ENCODE measurements at places on chromosomes 3 and 15.

- DNase-seq: no peak
Measured at GRCh38 chr3:79973917-79974595, 206.3 kb upstream of the ROBO1 start.

DNA sequence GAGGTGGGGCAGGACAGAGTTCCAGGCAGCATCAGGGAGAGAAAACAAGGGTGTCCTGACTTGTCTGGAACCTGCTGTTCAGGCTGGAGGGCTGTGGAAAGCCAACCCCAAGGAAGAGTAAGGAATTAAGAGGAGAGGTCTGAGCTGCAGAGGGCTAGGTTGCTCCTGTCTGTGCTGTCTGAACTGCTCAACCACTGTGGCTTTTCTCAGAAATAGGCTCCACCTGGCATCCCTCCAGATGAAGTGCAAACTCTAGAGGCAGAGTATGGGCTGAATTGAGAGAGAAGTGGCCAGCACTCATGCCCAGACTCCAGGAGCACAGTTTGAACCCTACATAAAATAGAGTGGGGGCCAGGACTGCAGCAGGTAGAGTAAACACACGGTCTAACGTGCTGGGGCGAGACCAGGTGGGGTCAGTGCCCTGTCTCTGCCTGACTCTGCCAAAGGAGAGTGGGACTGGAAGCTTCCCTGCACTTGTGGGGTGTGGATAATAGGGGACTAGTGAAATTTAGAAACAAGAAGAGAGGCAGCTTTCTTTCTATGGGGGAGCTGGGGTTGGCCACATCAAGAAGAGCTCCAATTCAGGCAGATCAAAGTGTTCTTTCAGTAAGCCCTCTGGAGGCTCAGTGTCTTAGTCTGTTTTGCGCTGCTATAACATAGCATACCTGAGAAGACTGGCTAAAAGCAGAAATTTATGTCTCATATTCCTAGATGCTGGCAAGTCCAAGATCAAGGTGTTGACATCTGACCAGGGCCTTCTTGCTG, 28.0 kb upstream of the MNS1 start:
- no peak for DNase-seq

DNA sequence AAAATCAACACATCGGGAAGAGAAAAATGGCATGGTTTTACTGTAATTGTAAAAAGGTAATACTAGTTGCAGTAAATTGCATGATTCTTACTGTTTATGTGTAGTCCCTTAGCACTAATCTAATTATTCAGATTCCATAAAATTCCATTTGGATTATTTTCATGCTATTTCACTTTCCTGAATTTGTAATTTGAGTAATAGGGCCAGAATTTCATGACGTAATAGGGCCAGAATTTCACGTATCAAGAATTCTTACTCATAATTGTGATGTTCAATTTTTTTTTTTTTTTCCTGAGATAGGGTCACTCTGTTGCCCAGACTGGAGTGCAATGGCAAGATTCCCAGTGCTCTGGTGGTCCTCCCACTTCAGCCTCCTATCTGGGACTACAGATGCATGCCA, 2.9 kb upstream of the U2SURP start:
- no peak for DNase-seq

DNA sequence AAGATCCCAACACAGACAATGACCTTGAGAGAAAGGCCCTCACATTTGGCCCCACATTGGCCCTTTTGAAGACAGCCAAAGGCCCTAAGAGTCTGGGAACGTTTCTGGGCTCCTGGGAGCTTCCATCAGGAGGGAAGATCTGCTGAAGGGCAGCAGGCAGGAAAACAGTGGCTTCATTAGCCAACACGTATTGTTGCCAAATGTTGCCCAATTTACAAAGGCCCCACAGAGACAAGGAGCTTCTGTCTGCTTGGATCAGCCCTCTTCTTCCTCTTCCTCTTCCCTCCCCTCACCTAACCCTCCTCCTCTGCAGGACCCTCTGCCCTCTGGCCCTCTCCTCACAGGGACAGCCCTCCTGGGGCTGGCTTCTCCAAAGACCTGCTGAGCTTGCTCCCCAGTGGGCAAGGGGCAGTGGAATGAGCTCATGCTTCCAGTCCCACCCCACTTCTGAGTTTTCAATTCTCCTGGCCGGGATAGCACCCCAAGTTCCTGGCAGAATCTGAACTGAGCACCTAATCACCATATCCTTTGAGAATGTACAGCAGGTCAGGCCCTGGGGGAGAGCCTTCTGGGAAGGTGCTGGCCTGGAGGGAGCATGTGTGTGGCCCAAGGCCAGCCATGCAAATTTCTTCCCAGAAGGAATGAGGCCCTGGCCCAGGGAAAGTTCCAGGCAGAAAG, 5.1 kb upstream of the LTF start:
- DNase-seq: peak; percentile 29

- DNase-seq: no peak
Measured at GRCh38 chr3:134772591-134772990, 22.5 kb upstream of the EPHB1 start.

- DNase-seq: no peak
Measured at GRCh38 chr3:48428088-48428571, 1.8 kb downstream of the PLXNB1 start.

- DNase-seq: no peak
Measured at GRCh38 chr3:194481103-194481502, 5.7 kb downstream of the ATP13A3 start.

GRCh38 chr15:96574782-96575181, 244.3 kb downstream of the NR2F2 start:
- no peak for DNase-seq

- DNase-seq: no peak
Measured at GRCh38 chr3:108441071-108441507, 69.3 kb downstream of the MYH15 start.

DNA sequence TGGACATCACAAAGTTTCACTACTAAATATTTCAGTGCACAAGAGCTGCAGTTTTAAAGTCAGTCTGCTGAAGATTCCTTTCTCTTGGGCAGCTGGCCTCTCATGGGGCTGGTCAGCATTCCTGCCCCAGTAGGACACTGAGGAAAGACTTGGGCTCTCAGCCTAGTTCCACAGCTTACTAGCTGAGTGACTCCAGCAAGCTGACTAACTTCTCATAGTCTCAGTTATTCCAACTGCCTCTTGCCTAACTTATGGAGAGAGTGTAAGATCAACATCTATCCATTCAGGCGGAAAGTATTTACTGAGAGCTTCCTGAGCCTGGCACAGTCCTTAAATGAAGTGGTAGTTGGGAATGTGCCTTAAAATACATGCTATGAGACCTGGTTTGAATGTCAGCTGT, 27.0 kb downstream of the TM4SF4 start:
- DNase-seq: no peak

- DNase-seq: no peak
Measured at GRCh38 chr3:8657804-8658305, 13.3 kb upstream of the SSUH2 start.

DNA sequence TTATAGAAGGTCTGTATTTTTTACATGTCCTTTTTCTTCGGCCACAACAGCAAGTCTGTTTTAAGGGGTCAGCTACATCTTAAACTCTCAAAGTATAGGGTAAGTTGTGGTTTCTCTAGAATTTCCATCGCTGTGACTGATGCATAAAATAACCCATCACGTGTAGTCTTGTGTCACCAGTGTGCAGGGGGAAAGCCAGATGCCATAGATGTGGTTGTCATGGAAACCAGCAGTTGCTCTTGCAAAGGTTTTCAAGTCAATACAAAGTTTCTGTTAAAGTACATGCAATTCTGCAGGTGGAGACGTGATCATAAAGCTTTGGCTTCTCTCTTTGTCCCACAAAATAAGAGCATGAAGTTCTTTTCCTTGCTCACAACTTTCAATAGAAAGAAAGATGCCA, 210.3 kb upstream of the ONECUT1 start:
- DNase-seq: no peak

DNA sequence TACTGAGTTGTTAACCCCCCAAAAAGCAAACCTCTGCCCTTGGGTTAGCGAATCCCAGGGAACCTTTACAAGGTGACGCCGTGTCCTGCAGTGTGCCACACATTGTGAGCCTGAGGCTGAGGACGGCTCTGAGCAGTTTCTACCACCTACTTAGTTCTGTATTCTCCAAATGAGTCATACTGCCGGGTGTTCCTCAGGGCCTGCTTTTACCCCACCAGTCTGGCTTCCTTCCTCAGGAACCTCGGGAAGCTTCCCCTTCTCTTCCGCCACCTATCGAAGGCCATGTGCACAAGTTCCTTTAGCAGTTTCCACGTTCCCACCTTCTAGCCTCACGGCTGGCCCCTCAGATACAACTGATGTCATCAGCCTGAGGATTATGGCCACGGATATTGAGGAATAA, 384.0 kb upstream of the TPM1 start:
- no peak for DNase-seq

- no peak for DNase-seq
Measured at GRCh38 chr3:20038699-20039465, 1.4 kb upstream of the KAT2B start.

DNA sequence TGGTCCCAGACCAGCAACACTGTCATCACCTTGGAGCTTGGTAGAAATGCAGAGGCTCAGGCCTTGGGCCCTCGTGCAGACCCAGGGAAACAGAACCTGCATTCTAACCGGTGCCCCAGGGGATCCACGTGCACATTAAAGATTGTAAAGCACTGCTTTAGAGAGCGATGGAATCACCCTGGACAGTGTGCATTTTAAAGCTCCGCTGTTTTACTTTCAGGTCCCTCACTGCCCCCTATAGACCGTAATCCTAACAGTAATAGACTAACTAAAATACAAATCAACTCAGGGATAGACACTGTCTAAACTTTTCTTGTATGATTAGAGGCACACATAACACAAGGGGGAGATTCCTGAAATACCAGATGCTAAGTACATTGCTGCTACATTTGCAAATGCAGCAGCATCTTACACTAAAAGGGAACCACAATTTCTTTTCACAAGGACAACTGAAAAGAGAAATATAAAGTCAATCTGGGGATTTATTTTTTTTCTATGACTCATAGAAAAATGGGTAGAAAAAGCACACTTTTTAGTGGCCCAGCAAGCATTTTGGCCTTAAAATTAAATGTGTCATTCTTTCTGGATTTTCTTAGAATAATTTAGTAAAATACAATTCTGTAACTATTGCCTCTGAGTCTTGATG, 10.5 kb upstream of the SH3GL3 start:
- DNase-seq: no peak

- no peak for DNase-seq
Measured at GRCh38 chr3:195911041-195911945, 2.9 kb upstream of the TNK2 start.

- DNase-seq: no peak
Measured at GRCh38 chr15:96255599-96255998, 74.9 kb upstream of the NR2F2 start.

- peak; percentile 66 for DNase-seq
Measured at GRCh38 chr3:51982352-51982837, 940 bp upstream of the ACY1 start.

- no peak for DNase-seq
Measured at GRCh38 chr15:63000706-63001105, 41.8 kb upstream of the TPM1 start.

- no peak for DNase-seq
Measured at GRCh38 chr3:167251678-167252077, 128.4 kb downstream of the ZBBX start.

DNA sequence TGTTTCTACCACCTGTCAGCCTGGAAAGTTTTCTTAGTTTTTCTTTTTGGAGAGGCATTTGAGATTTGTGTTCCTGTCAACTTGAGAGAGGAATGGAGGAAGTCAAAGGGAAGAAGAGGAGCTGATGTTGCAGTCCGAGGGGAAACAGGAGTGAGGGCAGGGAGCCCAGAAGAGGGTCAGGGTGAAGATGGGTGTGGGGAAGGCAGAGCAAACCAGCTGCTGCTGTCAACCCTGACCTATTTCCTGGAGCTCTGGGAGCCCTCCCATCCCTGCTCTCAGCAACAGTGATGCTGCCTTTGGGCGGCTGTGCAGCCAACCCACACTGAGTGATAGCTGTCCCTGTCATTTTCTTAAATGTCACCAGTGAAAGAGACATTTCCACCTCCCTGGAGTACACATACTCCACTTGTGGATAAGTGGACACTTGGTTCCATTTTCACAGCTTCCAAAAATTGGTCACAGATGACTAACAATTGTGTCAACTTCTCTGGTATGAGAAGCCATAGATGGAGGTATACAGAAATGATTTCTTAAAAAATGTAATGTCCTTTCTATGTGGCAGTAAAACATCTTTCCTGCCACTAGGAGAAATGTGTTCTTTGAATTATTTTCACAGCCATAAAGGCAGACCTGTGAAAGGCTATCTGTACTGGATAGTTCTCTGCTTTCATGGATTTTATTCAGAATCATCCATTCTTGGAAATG, 556.3 kb upstream of the TBL1XR1 start:
- DNase-seq: no peak

DNA sequence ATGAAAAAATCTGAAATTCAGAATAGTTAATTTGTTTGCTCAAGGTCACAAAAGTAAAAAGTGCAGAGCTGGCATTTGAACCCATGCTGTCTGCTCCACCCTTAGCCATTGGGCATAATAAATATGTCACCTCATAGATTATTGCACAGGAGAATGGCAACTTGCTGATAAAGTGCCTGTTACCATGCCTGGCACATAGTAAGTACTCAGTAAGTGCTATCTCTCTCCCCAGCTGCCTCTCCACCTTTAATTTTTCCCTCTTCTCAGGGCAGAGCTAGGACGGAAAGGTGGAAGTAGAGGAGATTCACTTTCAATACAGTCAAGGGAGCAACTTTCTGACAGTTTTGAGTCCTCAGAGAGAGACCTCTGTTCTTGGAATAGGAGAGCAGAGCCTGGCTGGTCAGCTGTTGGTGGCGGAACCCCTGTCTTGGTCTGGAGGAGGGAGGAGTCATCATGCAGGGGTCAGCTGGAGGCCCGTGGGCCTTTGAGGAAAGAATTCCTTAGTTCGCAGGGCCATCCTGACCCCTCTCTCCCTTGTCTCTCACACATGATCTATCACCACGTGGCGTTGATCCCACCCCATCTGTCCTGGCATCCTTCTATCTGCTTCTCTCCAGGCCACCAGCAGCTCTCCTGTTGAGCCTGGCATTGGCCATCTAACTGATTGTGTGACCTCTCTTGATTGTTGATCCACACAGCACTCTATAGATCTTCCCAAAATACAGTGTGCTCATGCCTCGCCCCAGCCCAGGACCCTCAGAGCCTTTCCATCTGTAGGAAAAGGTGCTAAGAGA, 149.3 kb downstream of the RPLP1 start:
- DNase-seq: no peak
